ENCODE measurements at places on chromosomes 11 and 22.

DNA sequence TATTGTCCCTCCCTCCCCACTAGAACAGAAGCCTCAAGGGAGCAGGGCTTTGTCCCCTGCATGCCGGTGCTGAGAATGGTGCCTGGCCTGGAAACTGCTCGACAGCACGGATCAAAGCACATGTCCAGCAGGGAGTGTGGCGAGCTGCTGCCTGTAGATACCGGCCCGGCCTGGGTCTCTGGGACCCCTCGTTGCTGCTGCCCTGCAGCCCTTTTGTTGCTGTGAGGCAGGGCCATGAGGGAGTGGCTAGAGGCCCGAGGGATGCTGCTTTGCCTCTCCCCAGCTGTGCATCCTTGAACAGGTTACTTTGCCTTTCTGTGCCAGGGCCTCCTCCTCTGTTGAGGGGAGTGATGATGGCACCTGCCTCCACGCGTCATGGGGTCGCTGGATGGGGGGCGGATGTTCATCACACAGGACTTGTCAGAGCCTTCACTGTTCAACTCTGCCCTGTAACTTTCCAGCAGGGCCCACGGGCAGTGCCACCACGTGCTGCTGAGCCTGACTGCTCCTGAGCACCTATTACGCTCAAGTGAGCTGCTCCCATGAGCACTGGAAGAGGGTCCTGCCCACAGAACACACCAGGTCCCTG lies 15.3 kb upstream of the PARVG start:
- no peak for DNase-seq

GRCh38 chr22:29073618-29074275 lies 912 bp downstream of the KREMEN1 start:
- DNase-seq: no peak

DNA sequence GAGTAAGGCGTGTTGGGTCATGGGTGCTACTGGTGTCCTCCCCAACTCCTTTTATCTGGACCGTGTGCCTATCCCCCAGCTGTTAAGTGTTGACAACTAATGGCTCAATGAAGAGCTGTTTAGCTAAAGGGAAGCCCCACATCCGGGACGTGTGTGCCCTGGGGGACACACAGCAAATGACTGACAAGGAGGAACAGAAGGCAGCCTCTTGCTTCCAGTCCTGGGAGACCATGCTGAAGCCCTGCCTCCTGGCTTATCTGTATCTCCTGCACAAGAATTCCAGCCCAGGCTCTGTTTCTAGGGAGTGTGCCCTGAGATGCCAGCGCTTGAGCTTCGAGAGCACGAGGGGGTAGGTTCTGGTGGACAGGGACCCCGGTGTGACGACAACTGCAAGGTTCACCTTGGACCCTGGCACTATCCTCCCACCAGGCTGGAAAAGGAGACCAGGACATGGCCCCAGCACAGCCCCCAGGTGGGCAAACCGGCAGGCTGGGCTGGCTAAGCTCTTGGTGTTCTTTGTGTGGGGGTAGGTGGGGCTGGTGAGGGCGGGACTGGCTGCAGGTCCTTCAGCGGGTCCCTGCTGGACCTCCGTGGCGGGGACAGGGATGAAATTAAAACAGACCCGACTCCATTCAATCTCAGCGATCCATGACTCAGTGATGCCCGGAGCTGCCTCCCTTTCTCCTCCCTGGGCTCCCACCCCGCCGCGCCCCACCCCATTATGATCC lies 21.0 kb downstream of the ASCL2 start:
- DNase-seq: no peak

- no peak for DNase-seq
Measured at GRCh38 chr22:39463931-39464390, 7.1 kb downstream of the MGAT3 start.

DNA sequence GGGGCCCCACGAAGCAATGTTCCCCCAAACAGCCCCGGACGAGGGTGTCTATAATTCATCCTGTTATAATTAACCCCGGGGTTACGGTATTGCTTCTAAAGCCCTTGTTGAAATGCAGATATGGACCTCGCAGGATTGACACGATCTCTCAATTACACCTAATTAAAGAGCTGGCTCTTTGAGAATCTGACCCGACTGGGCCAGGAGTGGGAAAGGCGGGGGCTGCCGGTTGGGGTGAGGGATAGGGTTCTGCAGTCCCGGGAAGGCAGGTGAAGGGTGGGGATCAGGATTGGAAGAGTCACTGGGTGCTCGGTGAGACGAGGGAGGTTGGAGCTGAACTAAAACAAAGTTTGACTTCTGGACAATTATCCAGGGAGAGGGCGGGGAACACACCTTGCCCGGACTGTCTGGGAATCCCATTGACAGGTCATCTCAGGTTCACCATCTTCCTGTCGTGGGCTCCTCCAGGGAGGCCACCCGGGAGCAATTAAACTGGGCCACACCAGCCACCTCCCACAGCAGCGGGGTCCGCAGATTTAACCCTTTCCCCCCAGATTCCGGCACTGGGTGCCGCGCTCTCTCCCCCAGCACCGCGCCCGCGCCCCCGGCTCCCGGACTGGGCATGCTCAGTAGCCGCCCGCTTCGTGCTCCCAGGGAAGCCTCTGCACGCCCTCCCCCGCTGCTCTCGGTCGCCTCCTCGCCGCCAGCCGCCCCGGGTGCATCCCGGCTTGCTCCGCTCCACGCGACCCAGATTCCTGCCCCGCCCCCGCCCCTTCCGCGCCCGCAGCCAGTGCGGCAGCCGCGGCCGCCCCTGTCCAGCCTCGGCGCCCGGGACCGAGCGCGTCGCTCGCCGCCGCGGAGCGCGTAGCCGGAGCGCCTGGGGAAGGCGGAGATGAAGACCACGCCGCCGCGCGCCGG lies at the start of gene ELMOD1:
Gene ELMOD1 (plus strand): TSS at position 688 of the 918 bp plus-strand sequence. CDS start 27,043 bp downstream, outside the sequence.
- DNase-seq: no peak

- DNase-seq: no peak
Measured at GRCh38 chr11:64134963-64135362, 30.9 kb downstream of the MACROD1 start.

DNA sequence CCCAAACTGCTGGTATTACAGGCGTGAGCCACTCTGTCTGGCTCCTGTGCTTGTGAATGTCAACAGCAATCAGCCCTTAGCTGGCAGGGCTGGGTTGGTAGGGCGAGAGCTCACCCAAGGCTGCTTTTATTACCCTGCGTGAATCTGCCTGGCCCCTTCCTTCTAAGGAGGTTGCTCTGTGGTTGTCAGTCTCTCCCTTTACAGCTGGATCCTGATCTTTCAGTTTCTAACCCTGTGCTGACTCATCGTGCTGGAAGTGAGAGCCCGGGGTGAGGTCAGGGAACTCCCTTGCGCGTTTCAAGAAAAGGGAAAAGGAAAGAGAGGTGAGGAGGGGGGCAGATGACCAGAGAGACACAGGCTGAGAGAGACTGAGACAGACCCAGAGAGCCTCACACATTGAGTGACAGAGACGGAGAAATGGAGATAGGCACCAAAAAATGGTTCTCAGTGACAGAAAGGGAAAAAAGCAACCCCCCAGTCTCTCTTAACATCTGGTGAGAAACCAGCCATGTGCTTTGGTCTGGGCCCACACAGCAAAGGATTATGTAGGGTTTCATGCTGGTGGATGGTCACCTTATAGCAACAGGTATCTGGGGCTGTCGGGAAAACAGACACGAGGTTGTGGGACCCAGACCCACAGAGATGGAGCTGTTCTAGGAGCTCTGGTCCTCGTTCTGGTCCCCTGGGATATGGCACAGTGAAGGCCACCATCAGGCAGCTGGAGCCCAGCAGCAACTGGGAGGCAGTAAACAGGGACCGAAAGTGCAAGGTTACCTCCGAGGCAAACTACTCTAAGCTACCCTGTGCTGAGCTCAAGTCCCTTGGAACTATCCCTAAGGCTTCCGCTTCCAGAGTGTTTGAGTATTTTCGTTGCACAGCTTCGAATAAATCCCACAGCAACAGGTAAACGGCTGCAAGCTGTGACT lies 2.5 kb downstream of the TCN2 start:
- no peak for DNase-seq

- no peak for DNase-seq
Measured at GRCh38 chr11:92314499-92314898, 89.9 kb downstream of the FAT3 start.

DNA sequence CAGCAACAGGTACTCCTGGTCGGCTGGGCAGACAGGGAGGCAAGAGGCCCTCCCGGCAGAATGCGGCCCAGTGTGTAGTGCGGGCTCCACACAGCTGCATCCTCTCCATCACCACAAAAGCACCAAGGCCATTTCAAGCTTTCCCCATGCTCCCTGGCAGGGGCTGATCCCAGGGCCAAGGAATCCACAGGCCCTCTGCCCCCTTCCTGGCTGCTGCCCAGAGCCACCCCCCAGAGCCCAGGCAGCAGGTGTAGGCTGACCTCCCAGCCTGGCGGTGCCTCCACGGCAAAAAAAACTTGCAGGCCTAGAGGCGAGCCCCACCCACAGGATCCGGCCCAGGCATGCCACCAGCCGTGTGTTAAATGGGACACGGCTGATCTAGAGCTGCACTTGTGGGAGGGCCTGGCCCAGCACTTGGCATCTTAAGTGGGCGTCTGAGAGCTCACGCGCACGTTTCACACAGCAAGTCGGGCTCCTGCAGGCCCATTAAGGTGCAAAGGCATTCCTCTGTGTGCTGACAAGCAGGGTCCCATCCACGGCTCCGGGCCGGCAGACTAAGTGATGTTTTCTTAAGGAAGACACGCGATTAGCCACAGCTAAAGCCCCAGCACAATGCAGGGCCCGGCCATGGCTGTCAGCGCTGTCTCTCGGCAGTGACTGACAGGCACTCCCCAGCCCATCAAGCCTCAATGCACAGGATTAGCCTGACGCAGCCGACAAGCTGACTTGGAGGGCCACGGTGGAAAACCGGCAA lies 19.8 kb upstream of the GNB1L start:
- DNase-seq: no peak
